ENCODE measurements at places on chromosomes 2 and 18.

GRCh38 chr18:32803568-32803967 is 30.7 kb upstream of the KLHL14 start:
- DNase-seq = no peak

DNA sequence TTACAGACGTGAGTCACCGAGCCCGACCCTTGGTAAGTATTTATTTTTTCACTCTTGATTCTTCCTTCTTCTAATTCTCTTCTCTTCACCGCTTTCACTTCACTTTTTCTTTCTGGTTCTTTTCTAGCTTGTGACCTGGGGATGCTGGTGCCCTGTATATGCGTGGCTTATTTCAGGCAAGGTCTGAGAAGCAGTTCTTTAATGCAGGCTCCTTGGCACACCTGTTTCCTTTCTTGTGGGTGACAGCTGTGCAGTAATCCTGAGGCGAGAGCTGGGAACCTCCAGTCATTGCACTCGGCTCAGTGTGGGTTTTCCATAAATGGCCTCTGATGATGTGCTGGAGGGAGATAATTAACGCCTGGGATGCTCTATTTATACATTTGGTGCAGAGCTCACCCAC is 193.8 kb downstream of the TSN start:
- DNase-seq = no peak

GRCh38 chr2:170829036-170829435 is 12.3 kb downstream of the GAD1 start:
- no peak for DNase-seq

DNA sequence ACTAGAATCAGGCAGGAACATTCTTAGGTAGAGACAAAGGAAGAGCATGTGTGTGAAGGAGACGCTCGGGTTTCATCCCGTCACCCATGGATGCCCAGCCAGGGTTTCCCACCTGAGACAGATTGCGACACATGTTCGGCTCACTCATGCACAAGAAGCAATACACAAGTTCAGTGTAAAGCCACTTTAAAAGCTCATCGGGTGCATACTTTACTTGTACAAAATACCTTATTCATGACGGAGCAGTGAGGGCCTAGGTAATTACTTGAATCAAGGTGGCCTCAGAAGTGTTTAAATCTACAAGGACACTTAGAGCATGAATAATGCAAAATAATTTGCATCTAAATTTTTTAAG is 42.0 kb downstream of the ZEB2 start:
- DNase-seq = no peak

GRCh38 chr2:25266399-25266798 is 75.3 kb downstream of the DNMT3A start:
- DNase-seq = no peak

DNA sequence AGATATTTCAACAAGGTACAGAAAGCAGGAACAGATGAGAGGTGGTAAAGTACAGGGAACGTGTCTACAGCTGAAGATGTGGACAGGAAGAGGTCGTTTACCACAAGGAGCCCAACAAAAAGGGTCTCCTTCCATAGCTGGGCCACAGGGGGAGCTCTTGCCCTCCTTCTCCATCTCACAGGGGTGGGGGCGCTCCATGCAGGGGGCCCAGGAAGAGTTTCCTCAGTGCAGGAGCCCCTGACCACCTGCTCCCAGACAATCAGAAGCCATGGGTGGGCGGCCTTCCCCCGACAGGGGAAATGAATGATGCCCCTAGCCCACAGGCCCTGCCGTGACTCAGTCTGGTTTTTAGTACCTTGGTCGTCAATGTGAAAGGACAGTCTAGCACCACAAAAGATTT is 163.6 kb upstream of the ZNF516 start:
- DNase-seq = no peak

DNA sequence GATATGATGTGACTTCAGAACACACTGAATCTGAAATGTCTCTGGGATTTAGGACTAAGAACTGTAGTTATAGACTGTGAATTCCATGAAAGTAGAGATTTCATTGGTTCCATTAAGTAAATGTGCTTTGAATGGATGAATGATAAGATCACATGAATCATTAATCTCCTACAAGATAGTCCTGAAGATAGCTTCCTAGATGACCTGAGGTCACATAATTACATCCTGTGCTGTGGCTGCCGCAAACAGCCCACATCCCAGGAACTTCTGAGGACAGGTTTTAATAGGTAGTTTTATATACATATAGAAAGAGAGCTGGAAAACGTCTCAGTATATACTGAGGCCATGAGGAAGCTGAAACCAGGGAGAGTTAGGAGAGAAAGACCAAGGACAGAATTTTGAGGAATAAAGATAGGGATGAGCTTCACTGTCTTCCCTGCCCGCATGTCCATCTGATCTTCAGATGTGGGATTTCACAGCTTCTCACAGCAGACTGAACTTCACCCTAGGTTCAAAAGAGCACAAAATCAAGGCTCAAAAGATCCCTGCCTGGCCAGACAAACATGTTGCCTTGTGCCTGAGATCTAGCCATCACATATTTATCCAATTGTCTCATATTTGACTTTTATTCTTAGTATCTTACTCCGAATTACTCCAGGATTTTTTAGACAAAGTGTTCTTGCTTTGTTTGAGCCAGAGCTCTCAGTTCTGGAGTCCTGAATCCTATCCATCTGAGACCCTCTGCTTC is 188.2 kb downstream of the IRS1 start:
- no peak for DNase-seq

GRCh38 chr2:29397039-29397438 is 281.8 kb downstream of the CLIP4 start:
- DNase-seq = no peak

DNA sequence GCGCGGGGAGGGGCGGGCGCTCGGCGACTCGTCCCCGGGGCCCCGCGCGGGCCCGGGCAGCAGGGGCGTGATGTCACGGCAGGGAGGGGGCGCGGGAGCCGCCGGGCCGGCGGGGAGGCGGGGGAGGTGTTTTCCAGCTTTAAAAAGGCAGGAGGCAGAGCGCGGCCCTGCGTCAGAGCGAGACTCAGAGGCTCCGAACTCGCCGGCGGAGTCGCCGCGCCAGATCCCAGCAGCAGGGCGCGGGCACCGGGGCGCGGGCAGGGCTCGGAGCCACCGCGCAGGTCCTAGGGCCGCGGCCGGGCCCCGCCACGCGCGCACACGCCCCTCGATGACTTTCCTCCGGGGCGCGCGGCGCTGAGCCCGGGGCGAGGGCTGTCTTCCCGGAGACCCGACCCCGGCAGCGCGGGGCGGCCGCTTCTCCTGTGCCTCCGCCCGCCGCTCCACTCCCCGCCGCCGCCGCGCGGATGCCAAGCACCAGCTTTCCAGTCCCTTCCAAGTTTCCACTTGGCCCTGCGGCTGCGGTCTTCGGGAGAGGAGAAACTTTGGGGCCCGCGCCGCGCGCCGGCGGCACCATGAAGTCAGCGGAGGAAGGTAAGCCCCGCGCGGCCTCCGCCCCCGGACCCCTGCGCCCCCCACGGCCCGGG is at the start of gene NFATC1:
NFATC1 (plus strand) TSS at position 170 of the 644 bp plus-strand sequence; CDS start at position 465, 295 bp downstream.
- peak; percentile 87 for DNase-seq

GRCh38 chr2:177897278-177897677 is 175.3 kb downstream of the PDE11A start:
- DNase-seq = no peak

DNA sequence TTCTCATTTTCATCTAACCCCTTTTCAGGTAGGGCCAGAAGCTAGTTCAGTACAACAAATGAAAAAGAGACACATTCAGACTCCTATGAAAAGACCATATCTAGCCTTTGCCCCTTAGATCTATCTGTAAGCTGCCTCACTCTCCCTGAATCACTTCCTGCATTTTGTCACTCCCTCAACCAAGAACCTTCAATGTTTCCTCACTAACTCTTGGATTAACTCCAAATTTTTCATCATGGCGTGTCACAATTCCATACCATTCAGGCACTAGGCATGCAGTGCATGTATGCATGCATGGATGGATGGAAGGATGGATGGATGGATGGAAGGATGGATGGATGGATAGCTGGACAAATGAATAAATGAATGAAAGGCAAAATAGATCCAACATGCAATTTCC is 356.9 kb downstream of the TNS1 start:
- DNase-seq = no peak

- DNase-seq = no peak
Measured at GRCh38 chr2:208204166-208204565, 14.3 kb upstream of the C2orf80 start.

- no peak for DNase-seq
Measured at GRCh38 chr18:396556-396955, 103.9 kb downstream of the COLEC12 start.

DNA sequence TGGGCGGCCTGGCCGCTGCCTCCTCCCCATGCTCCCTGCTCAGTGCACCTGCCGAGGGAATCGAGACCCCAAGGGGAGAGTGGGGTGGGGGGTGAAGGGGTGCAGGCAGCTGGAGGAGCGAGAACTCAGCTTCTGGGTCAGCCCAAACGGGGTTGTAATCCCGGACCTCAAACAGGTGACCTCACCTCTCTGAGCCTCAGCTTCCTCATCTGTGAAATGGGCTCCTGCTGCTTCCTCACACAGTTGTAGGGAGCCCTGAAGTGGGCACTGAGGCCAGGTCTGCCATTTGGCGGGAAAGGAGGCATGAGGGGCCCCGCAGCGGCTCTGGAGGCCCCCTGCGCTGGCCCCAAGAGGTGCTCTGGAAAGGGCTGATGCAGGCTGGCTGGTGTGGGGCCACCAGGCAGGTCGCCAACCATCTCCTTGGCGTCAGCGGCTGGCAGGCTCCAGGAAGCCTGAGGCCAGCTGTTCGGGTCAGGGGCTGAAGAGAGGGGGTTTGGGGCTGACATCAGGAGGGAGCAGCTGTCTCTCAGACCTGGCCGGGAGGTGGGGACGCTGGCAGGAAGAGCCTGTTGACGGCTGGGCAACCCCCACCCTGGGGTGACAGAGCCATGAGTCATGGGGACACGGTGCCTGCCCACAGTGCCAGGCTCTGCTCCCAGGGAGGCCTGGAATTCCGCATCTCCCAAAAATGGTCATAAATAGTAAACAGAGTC is 4.9 kb downstream of the KLHL30 start:
- no peak for DNase-seq

All from stimulated activated CD4-positive, alpha-beta T cell treated with anti-CD3 and anti-CD28 coated beads, Interleukin-12 subunit alpha, Interleukin-12 subunit beta, amount 100 ng/mL, for 48 hours (primary cell).